CD4-positive, CD25-positive, alpha-beta regulatory T cell (primary cell): ENCODE measurements at places on chromosomes 6 and 20.

- DNase-seq: no peak
Measured at GRCh38 chr6:113693851-113694250, 163.3 kb upstream of the MARCKS start.

DNA sequence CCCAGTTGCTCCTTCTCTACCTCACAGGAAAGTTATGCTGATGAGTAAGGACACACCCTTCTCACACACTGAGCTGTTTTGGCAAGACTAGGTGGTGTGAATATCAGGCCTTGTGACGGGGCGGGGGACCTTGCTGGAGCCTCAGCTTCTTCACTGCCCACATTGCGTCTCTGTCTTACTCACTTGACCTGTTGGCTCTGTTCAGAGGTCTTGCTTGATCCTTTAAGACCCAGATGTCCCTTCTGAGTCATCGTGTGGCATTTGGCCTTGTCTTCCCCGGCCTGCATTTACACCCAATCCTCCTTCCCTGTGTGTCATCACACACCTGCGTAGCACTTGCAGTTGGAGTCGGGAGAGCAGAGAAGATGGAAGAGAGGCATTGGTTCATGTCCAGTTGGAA is 8.3 kb upstream of the PRND start:
- no peak for DNase-seq

GRCh38 chr6:53399027-53399344 is 50.2 kb upstream of the ELOVL5 start:
- DNase-seq: no peak

DNA sequence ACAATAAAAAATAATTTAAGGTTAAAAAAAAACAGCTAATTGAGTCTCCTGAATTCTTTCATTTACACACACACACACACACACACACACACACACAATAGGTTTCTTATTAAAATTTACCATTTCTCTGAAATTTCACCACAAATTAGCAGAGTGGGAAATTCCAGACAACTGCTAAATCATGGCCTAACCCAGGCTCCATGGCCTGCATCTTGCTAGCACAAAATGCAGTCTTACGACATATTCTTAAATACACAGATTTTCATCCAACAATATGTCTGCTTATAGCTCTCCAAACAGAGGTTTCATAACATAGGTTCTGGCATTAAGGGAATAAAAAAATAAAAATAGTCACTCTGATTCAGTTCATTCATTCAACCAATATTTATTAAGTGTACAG is 46.9 kb downstream of the SOD2 start:
- no peak for DNase-seq

DNA sequence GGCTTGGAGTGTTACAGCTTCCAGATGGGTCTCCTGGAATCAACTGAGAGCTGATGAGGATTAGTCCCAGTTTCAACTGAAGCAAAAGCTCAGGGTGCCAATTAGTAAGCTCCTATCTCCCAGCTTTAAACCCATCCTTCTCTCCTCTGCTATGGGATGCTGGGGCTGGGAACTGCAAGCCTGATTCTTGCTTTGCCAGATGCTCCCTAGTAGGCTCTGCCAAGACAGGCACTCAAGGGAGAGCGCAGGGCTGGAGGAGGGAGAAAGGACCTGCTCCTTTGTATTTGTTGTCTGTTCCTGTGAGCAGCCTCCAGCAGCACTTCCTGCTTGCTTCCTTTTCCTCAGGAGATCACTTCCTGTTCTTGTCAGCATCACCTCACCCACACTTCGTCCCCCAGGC is 309.7 kb downstream of the KIF16B start:
- DNase-seq: no peak

DNA sequence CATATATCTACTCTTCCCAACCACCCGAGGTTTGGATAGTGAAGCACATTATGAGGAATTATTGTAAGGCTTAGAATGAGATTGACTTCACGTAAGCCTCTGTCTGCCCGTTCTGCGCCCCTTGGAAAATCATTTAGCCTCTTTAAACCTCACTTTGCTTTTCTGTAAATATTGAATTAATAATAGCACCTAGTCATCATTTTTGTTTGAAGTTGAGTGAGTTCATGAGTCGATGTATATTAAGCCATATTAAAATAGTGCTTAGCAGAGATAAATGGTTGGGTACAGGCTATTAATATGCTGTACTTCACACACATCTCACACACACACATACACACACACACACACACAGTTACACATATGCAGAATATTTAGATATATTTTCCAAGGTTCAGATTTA is 344.8 kb upstream of the EYS start:
- DNase-seq: no peak

GRCh38 chr6:111880181-111880888 is 7.1 kb upstream of the FYN start:
- no peak for DNase-seq

- peak; percentile 73 for DNase-seq
Measured at GRCh38 chr6:10719296-10719963, 3.4 kb upstream of the TMEM14C start.

GRCh38 chr20:36434383-36434782 is 106.9 kb upstream of the MYL9 start:
- no peak for DNase-seq

DNA sequence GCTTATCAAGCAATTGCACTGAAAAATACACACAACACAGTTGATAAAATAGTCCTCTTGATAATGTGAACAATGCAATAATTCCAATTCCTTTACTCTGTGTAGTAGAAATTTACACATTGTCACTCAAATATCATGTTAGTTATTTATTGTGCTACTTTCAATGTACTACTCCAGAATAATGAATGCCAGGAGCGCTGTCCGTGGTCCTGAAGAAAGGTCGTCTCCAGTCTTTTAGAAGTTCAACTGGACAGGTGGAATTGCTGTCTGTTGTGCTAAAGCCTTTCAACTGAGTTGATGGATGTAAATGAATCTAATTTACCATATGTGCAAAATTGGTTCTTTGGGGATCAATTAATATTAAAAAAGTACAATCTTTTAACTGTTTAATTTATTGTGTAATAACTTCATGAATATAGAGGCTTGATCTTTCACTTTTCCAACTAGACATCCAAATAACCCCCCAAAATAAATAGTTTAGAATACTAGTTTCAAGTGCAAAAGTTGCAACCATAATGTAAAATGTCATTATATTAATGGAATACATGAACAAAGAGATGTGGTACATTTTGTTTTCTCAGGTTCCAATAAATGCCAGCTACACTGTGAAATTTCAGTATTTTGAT is 3.2 kb downstream of the GRIK2 start:
- DNase-seq: peak; percentile 5

DNA sequence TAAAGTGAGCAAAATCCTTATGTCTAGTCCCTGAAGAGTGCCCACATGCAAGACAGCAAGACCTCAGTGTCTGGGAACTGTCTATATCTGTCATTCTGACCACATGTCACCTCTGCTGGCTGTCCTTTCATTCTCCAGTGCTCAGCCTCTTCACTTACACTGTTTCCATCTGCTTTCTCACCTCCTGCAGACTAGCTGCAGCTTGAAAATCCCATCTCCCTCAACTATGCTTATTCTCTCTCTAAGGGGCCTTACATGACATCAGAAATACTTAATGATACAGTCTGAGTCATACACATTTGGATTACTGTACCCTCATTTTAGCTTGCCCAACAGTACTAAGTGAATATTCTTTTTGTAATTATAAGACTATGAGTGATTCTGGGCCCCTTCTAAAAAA is 587.8 kb downstream of the EPM2A start:
- no peak for DNase-seq

GRCh38 chr6:20463396-20463795 is 61.7 kb downstream of the E2F3 start:
- DNase-seq: no peak

DNA sequence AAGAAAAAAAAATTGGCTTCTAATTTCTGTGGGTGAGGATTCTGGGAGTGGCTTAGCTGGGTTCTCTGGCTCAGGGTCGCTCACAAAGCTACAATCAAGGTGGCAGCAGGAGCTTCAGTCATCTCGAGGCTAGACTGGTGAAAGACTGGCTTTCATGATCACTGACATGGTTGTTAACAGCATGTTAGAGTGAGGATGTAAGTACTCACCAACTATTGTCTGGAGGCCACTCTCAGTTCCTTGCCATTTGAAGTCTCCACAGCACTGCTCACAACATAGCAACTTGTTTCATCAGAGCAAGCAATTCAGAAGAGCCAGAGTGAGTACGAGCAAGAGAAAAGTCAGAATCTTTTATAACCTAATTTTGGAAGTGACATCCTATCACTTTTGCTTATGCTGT is 145.7 kb upstream of the PRSS16 start:
- no peak for DNase-seq

- DNase-seq: no peak
Measured at GRCh38 chr6:133057352-133057751, 183.8 kb upstream of the EYA4 start.

DNA sequence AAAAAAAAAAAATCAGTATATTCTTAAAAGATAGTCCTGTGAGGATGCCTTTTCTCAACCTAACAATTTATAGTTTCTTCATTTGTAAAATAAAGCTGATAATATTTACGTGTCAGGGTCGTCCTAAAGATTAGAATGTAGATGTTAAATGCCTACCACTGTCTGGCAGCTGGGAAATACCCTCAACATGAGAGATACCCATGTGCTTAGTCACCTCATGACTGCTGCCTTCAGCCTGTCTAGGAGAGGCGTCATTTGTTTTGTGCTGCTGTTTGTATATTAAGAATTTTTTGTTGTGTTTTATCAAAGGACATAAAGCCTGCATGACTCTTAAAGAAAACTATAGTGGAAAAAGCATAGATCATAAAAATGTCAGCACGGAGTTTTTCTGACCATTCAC is 9.5 kb downstream of the FAM120B start:
- no peak for DNase-seq

GRCh38 chr6:34457382-34457741 is 8.5 kb upstream of the PACSIN1 start:
- DNase-seq: no peak

DNA sequence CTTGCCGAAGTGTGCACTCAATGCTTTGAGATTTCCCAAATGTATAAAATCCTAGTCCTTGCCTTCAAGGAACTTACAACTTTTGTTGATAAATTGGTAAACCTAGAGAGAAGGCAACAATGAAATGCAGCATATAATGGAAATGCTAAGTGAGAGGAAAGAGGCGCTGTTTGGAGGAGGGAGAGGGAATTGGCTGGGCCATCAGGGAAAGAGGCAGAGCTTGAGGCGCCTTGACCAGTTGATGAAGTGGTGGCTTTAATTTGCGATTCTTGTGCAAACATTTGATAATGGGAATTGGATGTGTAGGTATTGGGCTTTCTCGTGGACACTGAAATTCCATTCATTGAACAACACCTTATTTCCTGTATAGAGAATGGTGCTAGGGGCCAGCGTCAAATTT is 1.9 kb upstream of the CDYL start:
- no peak for DNase-seq

- DNase-seq: no peak
Measured at GRCh38 chr6:41654151-41654697, 16.0 kb downstream of the MDFI start.

DNA sequence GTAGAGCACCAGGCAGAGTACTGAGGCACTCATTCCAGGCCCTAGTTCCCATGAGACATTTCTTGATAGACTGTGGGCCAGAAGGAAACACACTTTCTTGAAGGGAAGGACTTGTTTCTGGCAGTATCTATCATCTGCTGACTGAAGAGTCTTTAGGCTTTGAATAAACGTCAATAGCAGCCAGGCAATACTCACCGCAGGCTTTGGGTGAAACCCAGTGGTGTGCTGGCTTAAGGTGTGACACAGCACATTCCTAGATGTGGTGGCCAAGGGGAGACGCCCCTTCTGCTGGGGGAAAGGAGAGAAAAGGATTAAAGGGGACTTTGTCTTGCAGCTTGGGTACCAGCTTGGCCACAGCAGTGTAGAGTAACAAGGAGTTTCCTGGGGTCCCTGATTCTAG is 1039.6 kb downstream of the HACE1 start:
- DNase-seq: no peak

- no peak for DNase-seq
Measured at GRCh38 chr20:57614490-57615444, 5.5 kb downstream of the ZBP1 start.

DNA sequence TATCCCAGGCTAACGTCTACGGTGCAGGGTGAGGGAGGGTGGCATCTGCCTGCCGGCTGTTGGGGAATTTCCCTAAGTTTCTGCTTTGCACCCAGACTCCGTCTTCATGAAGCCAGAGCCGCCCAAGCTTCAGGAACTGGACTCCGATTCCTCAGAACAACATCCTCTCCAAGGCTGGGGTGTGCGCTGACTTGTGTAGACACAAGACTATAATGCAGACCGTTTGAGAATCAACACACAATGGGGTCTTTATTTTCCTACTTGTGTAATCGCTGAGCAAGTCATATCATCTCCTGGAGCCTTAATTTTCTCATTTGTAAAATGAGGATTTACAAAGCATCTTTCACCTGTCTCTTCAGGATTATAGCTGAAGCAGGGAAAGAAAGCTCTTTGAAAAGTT is 160.5 kb upstream of the AGPAT4 start:
- no peak for DNase-seq

DNA sequence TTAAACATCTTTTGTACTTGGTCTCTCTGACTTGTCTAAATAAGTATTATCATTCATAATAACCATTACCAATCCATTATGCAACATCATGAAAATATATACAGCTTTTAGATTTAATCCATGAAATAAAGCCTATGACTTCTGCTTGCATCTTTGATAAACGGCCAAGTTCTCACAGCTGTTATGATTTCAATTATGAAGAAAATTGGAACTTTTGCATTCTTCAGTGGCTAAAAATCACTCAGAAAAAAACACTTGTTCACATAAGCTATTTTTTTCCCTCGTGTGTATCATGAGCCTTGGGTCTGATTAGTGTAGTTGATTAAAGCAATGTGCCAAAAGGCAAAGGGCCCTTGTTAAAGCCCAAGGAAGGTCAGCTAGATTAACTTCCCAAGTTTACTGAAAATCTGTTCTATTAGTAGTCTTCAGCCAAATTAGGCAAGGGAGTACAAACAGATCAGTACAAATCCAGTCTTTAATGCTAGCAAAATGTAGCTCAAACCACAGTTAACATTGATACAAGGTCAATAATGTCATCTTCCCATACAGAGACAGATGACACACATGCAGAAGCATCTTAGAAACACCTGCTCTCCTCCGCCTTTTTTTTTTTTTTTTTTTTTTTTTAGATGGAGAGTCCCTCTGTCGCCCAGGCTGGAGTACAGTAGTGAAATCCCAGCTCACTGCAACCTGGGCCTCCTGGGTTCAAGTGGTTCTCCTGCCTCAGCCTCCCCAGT is 69.9 kb downstream of the SGK1 start:
- DNase-seq: no peak

- no peak for DNase-seq
Measured at GRCh38 chr6:46821458-46821881, 28.3 kb downstream of the MEP1A start.

DNA sequence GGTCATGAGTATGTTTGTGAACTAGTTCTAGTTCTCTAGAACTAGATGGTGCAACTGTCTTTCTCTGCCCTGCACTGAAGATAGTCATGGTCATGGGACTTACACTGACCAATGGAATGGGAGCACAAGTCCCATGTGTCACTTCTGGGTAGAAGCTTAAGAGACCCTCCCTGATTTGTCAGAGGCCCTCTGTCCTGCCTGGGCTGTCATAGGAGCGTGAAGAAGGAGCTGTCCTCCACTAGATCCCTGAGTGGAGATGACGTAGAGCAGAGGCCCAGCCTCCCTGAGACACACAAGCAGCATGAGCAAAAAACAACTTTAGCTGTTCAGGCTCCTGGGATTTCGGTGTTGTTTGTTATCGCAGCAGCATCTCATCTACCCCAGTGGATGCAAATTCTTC is 514.5 kb downstream of the PREX1 start:
- DNase-seq: no peak
